GM23338 (cell line): ENCODE measurements at places on chromosomes 6 and 20. TPM values are rescaled to one million over a fixed set of nuclear protein-coding genes. Genes with fewer than 3 reads are reported as not detected.

DNA sequence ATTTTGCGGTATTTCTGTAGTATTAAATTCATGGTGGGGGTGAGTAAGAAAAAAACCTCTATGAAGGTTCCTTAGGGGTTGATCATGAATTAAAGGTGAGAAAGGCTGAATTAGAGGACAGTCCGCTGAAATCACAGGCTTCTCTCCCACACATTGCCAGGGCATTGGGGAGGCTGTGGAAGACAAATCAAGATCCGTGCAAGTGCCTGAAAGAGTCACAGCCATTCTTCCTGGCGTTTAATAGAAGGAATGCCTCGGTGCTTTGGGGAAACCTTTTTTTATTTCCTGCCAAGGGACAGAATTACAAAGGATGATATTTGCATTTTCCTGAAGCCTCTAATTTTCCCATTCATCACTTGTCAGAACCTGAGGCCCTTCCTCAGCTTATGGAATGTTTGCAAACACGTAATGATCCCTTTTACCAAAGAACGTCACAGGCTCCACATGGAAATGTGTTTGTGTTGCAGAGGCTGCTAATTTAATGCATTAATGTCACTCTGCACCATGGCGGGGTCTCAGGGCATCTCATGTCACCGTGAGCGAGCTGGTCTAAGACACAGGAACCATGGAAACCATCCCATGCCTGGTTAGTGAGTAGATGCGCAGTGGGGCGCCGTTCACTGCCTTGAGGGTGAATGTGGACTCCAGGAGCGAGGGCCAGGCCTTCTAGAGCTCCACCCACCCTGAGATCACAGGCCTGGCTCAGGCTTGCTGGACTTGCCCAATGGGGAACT lies 185.9 kb upstream of the SULF2 start:
- H3K4me1 ChIP-seq = peaks cover 27% of the 10 kb centered on the region
- no peaks in the 10 kb centered on the region for H3K27me3 ChIP-seq
- H3K27ac ChIP-seq = no peak overlapping the region
- peak; percentile 18 for DNase-seq

FAM50B gene
- total RNA-seq = 4.3 and 4.4 TPM in 2 replicates

CDH26 gene
- total RNA-seq = 2.0 and 2.8 TPM in 2 replicates

- H3K4me1 ChIP-seq = peaks cover 12% of the 10 kb centered on the region; the same call in 1 of the 2 replicates
- H3K27ac ChIP-seq = no peak overlapping the region
- no peak for DNase-seq
- no peaks in the 10 kb centered on the region for H3K27me3 ChIP-seq
Observed at GRCh38 chr6:6680526-6680925, 92.0 kb downstream of the LY86 start.

DNA sequence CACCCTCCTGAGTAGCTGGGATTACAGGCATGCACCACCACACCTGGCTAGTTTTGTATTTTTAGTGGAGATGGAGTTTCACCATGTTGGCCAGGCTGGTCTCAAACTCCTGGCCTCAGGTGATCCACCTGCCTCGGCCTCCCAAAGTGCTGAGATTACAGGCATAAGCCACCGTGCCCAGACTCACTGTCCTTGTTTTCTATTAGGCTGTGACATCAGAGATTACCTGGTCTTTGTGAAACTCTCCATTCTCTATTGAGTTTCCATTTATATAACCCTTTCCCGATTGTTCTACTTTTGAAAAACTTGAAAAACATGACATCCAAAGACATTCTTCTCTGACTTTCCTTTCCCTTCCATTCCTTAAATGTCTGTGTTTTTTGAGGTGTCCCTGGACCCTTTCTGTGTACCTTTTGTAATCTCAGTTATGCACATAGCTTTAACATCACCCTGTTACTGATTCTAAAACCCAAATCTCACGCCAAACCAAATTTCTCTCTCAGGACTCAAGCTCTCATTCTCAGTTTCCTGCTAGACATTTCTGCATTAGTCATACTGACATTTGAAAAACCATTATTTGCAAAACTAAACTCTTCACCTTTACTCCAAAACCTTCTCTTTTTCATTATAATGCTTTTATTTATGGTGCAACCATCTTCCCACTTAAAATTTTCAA lies 137.0 kb downstream of the KHDC1L start:
- no peak for DNase-seq
- no peaks in the 10 kb centered on the region for H3K27me3 ChIP-seq
- peaks cover 16% of the 10 kb centered on the region; the same call in 1 of the 2 replicates for H3K4me1 ChIP-seq
